ENCODE measurements at places on chromosomes 1 and 21.

- no peak for DNase-seq
Observed at GRCh38 chr1:233908092-233908491, 3.6 kb downstream of the SLC35F3 start.

DNA sequence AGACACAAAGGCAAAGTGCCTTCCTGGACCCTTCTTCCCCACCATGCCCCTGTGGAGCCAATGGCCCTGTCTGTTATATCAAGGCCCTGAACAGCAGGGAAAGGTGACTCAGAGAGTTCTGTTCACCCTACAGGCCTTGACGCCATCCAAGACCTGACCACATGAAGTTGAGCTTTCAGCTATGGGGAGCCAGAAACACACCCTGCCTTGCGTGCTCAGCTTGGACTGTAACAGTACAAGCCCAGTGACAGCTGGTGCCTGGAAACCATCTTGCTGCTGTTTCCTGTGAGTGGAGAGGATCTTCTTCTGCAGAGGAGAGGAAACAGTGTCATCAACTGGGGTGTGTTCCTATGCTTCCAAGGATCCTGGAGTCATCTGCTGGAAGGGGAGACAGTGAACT is 165.0 kb upstream of the IRF2BP2 start:
- no peak for DNase-seq

GRCh38 chr21:45338311-45339017 is 50.8 kb upstream of the POFUT2 start:
- DNase-seq: no peak

DNA sequence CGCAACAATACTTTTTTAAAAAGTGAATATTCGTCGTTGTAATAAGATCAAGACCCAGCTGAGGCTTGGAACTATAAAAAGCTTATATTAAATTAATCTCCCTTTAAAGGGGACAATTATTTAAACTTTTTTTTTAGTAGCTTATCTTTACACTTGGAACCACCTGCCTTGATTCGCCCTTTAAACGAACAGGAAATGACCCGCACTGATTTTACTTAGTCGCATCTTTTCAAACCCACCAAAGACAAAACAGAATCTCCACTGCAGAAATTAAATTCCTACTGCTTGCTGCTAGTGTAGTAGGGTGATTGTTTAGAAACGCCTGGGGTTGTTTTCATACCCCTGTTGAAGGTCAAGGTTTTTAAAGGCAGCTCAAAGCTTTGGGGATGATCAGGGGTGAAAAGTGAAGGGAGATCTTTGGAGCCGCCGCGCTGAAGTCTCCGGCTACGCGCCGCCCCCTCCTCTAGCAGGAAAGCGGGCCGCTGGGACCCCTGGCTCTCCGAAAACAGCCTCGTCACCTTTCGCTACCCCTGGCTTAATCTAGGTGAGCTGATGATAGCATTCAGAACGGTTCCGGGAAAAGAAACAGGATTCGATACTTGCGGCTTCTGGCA is 163.4 kb downstream of the RUNX1 start:
- DNase-seq: no peak

GRCh38 chr21:31866077-31866511 is 6.7 kb upstream of the HUNK start:
- peak; percentile 42 for DNase-seq

DNA sequence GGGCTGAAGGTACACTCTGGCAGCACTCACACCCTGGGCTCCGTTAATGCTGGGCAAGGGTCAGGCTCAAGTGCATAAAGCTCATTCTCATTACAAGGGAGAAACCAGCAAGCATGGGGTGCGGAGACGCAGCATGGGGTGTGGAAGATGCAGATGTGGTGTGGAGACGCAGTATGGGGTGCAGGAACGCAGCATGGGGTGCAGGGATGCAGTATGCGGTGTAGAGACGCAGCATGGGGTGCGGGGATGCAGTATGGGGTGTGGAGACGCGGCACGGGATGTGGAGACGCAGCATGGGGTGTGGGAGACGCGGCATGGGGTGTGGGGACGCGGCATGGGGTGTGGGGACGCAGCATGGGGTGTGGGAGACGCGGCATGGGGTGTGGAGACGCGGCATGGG is 390.7 kb downstream of the NPHP4 start:
- DNase-seq: no peak

GRCh38 chr1:163565166-163565565 is 243.4 kb downstream of the NUF2 start:
- DNase-seq: no peak

DNA sequence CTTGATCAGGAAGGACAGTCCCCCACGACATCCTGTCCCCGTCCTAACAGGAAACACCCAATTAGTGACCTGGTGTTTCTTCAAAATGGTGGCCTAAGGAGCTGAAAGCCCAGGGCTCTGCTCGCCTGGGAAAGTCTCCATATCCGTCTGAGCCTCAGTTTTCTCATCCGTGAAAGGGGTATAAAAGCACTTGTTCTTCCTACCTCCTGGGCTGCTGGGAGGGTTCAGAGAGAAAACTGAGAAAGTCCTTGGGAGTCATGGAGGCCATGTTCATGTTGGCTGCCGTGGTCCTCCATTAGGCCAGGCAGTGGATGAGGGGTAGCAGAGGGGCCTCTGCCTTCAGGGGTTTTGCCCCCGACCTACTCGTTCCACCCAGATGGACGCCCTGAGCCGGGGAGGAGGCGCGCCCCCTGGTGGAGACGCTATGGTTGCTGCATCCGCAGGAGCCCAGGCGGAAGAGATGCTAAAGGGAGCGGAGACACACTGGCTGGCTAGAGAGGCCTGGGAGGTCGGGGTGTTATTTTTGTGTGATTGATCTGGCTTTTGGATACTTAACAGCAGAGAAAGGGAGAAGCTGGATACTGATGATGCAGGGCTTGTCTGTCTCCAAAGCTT is 113.5 kb downstream of the PRDM2 start:
- peak; percentile 33 for DNase-seq

DNA sequence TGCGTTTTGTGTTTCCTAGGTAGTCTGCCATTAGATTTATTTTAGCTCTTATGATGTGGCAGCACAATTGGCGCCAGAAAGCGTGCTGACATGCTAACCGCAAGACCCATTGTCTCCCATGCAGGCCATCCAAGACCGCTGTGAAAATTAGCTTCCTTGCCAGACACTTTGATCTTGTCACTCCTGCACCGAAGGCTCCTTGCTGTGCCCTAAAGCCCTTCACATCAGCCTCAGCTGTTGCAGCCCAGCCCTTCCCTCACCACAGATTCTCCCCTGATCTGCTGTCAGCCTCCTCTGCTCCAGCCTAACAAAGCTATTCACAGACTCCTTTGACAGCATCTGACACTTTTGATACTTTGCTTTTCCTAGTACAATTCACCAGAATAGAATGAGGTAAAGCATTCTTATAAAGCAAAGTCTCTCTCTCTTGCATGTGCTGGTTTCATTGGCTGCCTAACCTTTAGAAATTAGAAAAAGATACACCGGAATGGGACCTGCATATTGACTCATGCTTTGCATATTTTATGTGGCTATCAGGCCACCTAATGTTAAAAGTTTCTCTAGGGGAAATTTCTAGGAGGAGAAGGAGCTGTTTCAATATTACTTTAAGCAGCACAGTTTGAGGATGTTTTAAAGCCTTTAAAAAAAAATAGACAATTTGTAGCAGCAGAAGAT is 280.3 kb upstream of the FMN2 start:
- DNase-seq: peak; percentile 2

DNA sequence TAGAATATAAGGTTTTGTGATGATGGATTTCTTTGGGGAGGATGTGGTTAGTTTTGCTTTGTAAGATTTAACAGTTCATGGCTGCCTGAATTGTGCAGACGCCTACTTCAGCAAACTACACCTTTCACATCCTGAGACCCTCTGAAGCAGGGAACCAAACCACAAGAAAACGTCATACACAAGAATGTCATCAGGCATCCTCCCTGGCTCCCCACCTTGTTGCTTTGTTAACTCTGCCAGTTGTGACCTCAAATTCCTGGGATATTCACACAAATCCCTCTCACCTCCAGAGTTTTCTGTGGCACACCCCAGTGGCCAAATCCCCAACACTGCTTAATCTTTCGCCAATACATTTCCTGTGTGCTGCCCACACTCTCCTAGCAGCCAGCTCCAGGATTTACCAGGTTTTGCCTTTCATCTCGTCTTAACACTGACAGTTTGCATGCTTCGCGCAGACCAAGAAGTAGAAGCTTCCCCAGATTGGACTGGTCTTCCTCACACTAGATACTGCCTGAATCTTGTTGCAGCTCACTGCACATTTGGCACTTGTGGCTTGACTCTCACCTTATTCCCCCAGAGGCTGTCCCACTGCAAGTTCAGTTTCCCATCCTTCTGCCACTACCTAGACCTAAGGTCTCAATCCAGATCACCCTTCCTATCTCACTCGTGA is 51.1 kb upstream of the CTTNBP2NL start:
- no peak for DNase-seq

DNA sequence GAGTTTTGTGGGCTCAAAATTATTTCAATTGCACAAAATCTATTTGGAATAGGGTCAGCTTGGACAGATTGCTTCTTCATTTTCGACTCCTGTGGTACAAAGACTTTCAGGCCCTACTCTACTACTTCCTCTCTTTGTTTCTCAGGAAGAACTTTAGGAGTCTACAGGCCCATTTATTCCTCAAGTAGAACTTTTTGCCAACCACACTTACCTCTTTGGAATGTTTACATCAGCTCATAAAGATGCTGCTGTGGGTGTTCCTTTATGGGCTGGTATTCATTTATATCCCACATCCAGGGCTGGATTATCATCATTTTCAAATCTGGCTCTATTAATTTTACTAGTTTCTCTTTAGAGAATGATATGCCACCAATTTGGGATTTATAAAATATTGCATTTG is 46.3 kb upstream of the TNFSF18 start:
- no peak for DNase-seq

DNA sequence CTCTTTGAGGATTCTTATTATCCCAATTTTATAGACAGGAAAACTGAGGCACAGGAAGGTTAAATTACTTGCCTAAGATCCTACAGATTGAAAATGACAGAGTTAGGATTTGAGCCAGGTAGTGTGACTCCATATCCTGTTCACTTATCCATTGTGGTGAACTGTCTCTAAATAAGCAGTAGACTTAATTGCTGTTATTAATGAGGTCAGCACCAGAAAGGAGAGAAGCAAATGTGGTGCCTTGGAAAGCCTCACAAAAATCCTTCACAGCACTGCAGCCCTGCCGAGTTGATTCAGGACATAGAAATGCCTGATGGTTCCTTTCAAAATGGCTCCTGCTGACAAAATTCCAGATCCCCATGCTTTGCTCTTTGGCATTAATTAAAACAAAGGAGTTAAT is 193.3 kb upstream of the BEND5 start:
- no peak for DNase-seq

GRCh38 chr1:25871704-25872494 is 3.6 kb downstream of the PAQR7 start:
- no peak for DNase-seq

DNA sequence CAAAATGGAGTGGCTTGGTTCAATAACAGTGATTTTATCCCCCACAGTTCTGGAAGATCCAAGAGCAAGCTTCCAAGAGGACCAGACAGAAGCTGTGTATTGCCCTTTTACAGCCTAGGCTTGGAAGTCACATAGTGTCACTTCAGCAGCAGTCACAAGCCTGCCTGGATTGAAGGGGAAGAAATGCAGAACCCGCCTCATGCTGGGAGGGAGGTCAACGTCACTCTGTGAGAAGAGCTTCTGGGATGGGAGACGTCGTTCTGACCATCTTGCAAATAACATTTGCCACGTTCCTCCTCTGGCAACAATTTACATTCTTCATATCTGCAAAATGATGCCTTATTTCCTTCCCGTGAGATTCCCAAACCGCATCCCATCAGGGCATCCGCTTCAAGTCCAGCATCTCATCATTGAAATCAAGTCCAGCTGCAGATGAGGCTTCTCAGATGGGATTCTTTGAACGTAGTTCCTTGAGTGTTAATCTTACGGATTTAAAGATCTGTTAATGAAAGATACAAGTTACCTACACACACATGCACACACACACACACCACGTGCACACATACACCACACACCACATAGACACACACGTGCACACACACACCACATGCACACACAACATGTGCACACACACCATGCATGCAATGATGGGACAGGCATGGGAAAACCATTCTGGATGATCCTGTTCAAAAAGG is 23.9 kb upstream of the KIF1B start:
- no peak for DNase-seq

- no peak for DNase-seq
Observed at GRCh38 chr1:49995734-49996133, 28.0 kb downstream of the AGBL4 start.
